Left ventricle myocardium inferior (tissue), 1 donor: ENCODE measurements at places on chromosomes 5 and 9.

GRCh38 chr5:4576161-4576748 lies 563.9 kb upstream of the ADAMTS16 start:
- no peak for DNase-seq

- DNase-seq, result no peak
Measured at GRCh38 chr5:142095035-142095434, 13.5 kb upstream of the NDFIP1 start.

GRCh38 chr9:78543353-78543752 lies 246.4 kb downstream of the PSAT1 start:
- no peak for DNase-seq

GRCh38 chr9:128151309-128152132 lies 2.3 kb downstream of the LCN2 start:
- DNase-seq, result no peak

DNA sequence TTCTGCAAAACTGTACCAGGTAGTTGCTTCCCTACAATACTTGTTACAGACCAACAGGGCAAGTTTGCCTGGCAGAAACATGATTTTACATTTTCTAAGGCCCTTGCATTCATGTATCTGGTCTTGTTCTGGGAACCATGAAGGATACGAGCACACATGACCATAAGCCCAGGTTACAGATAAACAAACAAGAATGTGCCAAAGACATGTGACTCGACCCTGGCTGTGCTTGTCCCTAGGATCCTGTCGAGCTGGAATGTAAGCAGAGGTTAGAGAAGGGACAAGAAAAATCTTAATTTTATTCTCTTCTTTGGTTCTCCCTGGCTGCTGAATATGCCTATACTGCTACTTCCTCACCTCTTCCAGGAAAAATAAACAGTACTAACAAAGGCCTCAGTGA lies 32.5 kb downstream of the PTCH1 start:
- DNase-seq, result no peak

DNA sequence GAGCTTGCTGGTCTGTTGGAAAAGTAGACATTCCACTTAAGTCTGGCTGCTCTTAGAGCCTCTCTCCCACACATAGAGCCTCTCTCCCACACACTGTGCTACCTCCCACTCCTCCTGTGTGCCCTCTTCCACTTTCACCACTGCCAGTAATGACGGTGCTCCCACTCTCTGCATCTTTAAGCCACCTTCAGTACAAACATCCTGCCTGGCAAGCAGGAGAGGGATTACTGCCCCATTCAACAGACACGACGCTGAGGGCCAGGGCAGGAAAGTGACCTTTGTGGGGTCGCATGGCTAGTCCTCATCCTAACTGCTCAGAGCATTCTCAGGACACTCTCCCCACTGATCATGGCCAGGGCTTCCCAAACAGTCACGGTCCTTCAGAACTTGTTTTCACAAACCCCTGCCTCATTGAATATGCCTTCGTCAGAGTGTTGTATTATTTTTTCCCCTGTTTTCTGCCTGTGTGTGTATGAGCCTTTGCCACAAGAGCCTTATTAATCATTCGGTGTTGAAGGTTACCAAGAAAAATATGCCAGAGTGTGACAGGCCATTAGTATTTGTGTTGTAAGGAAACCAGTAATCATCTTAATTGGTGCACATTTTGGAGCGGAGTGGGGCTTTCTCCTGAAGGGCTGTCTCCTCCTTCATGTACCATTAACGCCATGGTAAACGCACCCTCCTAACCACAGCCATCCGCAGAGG lies 87.1 kb upstream of the SAP30L start:
- no peak for DNase-seq
